NK-92 treated with Interleukin-12 subunit alpha and Interleukin-12 subunit beta, amount 100 ng/mL, for 24 hours (cell line): ENCODE measurements at places on chromosomes 16 and 17.

DNA sequence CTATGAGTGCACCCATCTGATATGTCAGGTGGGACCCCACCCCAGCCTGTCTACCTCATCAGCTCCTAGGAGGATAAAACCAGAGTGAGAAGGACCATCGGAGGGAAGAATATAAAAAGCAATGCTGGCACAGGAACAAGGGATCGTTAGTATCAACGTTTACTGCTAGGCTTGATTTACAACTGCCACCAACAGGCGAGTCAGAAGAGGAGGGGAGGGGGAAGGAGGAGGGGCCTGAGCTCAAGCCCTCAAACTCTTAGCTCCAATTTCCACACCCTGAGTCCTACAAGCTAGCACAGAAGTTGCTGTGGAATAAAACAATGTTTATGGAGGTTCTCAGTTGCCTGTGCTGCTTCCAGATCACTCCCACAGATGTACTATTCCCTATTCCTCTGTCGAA, 234.5 kb downstream of the C16orf78 start:
- DNase-seq, result no peak

- DNase-seq, result no peak
Measured at GRCh38 chr17:73797594-73798110, 153.4 kb upstream of the SDK2 start.

- no peak for DNase-seq
Measured at GRCh38 chr17:77899498-77899897, 59.0 kb upstream of the TNRC6C start.

- DNase-seq, result no peak
Measured at GRCh38 chr17:72572604-72573491, 452.0 kb downstream of the SOX9 start.

DNA sequence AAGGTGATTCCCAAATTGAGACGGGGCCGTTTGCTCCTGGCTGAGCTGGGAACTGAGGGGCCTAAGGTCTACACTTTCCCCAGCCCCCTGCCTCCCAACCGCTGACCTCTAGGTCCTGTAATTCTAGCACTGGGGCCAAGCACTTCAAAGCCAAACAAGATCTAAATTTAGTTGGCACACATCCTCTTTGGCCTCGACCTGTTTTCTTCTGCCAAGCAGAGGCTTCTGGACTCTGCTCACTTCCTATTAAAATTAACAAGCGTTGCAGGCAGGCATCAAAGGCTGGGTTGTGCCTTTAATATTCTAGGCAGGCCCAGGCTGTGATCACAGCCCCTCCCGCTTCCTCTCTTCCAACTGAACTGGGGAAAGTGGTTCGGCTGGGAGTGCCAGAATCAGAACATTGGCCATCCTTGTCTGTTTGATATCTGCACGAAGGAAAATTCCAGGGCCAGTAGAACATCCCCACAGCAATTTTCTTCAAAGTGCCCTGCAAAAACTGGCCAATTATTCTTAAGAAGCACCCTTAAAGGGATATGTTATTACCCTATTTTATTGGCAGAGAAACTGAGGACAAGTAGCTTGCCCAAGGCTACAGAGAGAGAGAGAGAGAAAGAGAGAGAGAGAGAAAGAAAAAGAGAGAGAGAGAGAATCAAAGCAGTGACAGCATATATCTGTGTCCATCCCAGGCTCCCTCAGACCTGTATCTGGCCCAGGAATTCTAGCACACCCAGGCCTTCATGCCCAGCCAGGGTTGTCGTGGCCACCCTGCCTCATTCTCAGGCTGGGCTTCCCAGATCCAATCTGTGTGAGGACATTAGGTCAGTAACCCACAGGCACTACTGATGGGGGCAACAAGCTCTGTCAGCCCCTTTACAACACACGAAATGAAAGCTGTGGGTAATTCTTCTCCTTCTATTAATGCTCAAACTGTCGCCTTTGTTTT, 12.8 kb upstream of the MT4 start:
- DNase-seq, result no peak

- DNase-seq, result no peak
Measured at GRCh38 chr17:80805032-80805751, 186.4 kb upstream of the CHMP6 start.

GRCh38 chr16:89602273-89602951, 11.0 kb upstream of the DPEP1 start:
- DNase-seq, result peak; percentile 26

- no peak for DNase-seq
Measured at GRCh38 chr16:75263963-75264445, 12.6 kb upstream of the BCAR1 start.

DNA sequence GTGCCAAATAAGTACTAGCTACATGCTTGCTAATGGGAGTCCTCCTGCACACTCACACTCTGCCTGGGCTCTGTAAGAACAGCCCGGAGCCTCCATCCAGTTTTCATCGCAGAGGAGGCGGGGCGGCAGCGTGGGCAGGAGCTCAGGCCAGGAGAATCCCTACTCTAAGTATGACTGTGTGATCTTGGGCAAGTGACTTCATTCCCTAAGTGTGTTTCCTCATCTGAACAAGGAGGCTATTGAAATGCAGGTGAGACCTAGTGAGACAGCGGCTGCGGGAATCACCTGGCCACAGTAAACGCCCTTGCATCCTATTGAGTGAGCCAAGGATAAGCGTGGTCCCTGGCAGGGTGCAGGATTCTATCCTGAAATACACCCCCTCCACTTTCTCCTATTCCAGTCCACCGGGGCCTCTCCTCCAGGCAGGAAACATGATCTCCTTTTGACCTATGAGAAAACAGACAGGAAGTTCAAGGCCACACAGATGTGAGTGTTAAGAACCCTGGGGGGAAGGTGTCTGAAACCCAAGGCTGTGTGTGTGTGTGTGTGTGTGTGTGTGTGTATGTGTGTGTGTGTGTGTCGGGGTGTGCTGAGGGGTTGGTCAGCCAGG, 5.2 kb upstream of the RAI1 start:
- peak; percentile 20 for DNase-seq

- DNase-seq, result no peak
Measured at GRCh38 chr17:82799591-82799990, 40.2 kb downstream of the ZNF750 start.

DNA sequence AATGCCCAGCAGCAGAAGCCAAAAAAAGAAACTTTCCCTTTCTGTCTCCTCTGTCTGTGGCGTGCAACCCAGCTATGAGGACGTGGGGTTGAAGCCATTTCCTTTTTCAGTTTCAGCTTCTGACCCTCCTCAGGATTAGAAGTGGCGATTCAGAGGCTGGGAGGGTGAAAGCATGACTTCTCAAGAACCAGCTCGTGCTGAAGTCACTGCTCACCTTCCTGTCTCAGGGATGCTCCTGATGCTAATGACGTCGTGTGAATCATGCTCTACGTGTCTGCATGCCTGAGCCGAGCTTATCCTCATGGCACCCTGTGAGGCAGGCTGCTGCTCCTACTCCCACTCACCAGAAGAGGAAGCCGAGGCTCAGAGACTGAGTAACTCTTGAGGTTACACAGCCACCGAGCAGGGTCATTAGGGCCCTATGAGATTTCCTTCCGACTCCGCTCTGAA, 5.7 kb upstream of the LPO start:
- DNase-seq, result no peak

DNA sequence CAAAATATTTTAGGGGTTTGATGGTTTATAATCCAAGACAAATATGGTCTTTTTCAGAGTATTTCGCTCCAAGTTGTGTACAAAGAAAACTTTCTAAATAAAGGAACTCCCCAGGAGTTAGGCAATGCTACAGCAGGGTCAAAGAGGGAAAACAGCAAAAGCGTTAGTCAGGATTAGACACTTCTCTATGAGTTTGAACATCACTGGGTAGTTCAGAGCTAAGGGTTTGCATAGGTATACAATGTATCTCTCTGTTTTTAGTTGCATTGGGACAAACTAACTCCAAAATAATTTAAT, 34.8 kb downstream of the FAM20A start:
- no peak for DNase-seq

DNA sequence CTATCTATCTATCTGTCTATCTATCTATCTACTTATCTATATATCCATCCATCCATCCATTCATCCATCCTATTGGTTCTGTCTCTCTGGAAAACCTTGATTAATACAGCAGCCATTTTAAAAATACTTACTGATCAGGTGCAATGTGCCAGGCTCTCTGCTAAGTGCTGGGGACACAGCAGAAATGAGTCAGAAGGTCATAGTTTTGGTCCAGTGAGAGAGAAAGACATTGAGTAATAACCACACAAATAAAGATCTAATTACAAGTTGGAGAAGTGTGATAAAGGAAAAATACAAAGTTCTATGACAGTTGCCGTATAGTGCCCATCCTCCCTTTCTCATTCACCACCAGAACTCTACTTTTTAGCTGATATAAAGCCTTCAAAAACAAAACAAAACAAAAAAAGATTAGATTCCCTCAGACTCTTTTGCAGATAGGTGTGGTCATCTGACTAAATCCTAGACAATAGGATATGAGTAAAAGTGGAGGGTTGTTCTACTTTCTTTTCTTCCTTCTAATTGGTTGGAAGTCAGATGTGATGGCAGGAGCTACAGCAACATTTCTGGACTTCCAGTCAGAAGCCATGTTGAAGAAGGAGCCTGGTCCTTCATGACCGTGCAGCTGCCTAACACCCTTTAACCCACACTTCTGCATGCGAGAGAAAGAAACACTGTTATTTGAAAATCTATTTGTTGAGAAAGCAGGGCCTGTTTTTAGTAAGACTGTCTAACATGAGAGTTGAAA, 72.0 kb upstream of the TOX3 start:
- DNase-seq, result no peak

- peak; percentile 45 for DNase-seq
Measured at GRCh38 chr16:22007509-22008214, at the start of gene MOSMO. Gene MOSMO, plus strand, starts transcription at chr16:22008111. Its CDS starts 191 bp downstream, at chr16:22008302.

- DNase-seq, result no peak
Measured at GRCh38 chr17:38982858-38983746, 15.9 kb upstream of the FBXO47 start.

DNA sequence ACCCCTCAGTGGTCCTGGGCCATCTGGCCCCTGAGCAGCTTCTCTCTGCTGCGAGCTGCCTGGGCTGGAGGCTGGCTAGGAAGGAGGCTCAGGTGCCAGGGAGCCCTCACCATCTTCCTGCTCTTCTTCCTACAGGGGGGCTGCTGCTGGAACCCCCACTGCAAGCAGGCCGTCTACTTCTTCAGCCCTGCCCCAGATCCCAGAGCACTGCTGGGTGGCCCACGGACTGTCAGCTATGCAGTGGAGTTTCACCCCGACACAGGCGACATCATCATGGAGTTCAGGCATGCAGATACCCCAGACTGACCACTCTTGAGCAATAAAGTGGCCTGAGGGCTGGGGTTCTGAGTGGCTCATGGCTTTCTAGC, 46.1 kb downstream of the PRMT7 start:
- DNase-seq, result no peak

GRCh38 chr17:36511216-36511615, 23.5 kb downstream of the MYO19 start:
- DNase-seq, result no peak

GRCh38 chr17:79545251-79546005, 65.4 kb downstream of the RBFOX3 start:
- DNase-seq, result no peak

- DNase-seq, result no peak
Measured at GRCh38 chr16:11446566-11447119, 101.4 kb downstream of the RMI2 start.

DNA sequence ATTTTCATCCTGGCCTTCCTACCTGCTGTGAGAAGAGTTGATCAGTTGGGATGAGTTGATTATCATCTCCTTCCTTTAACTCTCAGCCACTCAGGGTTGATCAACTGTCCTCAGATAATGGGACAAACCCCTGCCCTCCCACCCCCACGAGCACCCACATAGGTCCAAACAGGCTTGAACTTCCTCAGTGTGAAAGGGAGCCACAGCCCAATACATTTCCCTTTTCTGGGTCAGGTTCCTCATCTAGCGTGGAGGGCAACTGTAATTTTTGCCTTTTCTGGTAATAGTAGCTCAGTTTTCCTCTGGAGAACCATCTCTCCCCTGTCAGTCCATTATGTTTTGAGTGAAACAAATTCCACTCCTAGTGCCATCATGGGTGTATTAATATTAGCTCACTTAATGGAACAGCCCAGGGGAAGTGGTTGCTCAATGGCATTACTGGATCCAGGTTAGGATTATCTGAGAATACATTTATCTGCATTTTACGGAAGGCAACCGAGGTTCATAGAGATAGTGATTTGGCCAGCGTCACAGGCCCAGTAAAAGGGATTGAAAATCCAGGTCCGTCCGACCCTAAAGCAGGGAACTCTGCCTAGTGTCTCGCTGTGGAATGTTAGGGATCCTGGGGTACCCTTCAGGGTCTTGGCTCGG, 476 bp upstream of the LPCAT2 start:
- DNase-seq, result no peak

DNA sequence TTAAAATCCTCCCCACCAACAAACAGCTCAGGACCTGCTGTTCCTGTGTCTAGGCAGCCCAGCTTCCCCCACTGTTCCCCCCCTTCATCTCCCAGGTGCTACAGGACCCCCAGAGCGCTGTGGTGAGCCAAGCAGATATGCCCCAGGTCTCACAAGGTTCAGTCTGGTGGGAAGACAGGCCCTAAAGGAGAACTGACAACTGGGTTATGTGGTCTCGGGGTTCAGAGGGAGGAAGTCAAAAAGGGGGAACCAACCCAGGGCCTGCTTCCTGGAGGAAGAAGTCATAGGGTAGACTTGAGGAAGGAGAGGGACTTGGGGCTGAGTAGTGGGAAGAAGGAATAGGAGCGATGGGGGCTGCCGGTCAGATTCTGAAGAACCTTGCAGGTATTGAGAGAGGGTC, 2.6 kb downstream of the RIPOR1 start:
- no peak for DNase-seq

- no peak for DNase-seq
Measured at GRCh38 chr17:2611627-2612026, 18.2 kb downstream of the PAFAH1B1 start.

- DNase-seq, result no peak
Measured at GRCh38 chr16:89489898-89490438, 393 bp downstream of the ANKRD11 start.

- no peak for DNase-seq
Measured at GRCh38 chr17:50675627-50676026, 32.1 kb downstream of the ANKRD40 start.

- no peak for DNase-seq
Measured at GRCh38 chr16:2497116-2497630, 16.6 kb upstream of the ATP6V0C start.

DNA sequence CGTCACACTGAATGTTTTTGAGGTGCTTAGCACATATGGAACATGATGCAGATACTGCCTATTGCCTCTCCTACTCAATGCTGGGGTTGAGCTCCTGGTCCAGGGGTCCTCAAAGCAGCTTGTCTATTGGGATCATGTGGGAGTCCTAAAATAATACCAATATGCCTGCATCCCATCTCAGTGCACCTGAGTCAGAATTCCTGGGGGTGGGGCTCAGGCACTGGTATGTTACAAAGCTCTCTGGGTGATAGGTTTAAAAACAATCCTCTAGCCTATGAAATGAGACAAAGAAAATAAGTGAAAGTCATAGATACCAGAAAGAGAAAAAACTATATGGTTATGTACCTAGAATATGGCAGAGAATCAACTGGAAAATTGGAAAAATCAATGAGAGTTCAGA, 156.6 kb upstream of the NLRP1 start:
- DNase-seq, result no peak

GRCh38 chr16:29862884-29863668, at the start of gene CDIPT:
Gene CDIPT, minus strand, starts transcription at chr16:29863226. Its CDS starts 369 bp downstream, at chr16:29862857.
- peak; percentile 91 for DNase-seq

DNA sequence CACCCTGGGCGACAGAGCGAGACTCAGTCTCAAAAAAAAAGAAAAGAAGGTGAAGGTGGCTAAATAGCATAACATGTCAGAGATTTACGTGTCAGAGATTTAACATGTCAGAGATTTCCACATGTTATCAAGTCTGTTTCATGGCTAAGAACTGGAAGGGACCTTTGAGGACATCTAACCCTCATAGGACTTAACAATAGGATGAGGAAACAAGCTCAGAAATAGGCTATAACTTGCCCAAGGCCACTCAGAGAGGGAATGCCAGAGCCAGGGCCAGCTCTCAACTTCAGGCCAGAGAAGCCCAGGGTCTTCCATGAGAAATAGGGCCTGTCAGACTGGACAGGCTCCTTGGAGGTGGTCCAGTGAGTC, 26.8 kb upstream of the ZNF629 start:
- DNase-seq, result no peak
